Amygdala (tissue), 56 donors: ENCODE measurements at places on chromosomes 1 and 21.

- no peak for DNase-seq
Observed at GRCh38 chr1:229572286-229572685, 13.8 kb upstream of the ABCB10 start.

DNA sequence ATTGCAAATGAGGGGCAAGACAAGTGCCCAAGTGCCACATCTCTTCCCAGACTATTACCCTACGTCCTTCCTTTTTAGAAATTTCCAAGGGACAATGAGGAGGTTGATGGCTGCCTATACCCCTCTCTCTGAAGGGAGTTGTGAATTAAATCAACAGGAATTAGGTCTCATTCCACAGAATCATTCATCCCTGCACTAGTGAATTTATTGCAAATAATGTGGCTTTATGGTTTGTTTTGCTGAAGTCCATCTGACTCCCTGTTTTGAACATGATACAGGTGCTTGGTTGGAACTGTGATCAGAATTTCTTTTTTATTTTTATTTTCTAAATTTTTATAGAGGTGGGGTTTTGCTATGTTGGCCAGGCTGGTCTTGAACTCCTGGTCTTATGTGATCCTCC lies 34.3 kb upstream of the THEM4 start:
- DNase-seq: no peak

- peak; percentile 31 for DNase-seq
Observed at GRCh38 chr1:95117207-95118066, at the start of gene TLCD4. TSS of gene TLCD4 (plus strand) at chr1:95117355. CDS start at chr1:95143902, 26,547 bp downstream.

GRCh38 chr1:172375211-172375631 lies 45.3 kb upstream of the C1orf105 start:
- no peak for DNase-seq

GRCh38 chr1:202184750-202185460 lies 8.7 kb upstream of the LGR6 start:
- DNase-seq: peak; percentile 28

DNA sequence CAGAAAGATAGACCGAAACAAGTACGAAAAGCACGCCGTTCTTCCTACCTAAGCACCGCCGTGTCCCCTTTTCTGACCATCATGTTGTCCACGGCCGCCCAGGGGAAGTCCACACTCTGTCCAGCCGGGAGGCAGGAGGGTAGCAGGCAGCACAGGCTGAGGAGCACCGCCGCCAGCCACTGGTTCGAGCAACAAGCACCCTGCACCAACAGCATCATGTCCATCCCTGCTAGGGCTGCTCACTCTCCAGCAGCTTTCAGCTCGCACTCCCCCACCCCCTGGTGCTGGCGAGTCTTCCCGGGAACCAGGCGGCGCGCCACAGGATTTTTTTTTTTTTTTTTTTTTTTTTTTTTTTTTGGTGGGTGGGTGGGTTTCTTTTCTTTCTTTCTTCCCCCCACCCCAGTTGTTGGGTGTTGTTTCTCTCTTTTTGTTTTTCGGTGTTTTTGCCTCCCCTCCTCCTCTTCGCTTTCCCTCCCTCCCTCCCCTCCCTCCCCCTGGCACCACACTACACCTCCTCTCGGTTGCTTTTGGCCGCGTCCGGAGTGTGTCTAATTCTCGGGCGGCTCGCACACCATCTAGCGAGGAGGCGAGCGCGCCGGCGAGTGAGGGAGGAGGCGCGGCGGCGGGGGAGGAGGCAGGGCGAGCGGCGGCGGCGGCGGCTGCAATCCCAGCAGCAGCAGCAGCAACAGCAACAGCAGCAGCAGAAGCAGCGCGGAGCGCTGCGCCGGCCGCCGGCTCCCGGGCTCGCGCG lies at the start of gene NEGR1:
Gene NEGR1, minus strand, starts transcription at position 269 of the 751 bp plus-strand sequence.
- peak; percentile 80 for DNase-seq
